ENCODE measurements at places on chromosomes 16 and 17. TPM values are rescaled to one million over a fixed set of nuclear protein-coding genes. Genes with fewer than 3 reads are reported as not detected.
A peak's percentile ranks its signal among the peaks of the same experiment; 100 is the strongest.

DNA sequence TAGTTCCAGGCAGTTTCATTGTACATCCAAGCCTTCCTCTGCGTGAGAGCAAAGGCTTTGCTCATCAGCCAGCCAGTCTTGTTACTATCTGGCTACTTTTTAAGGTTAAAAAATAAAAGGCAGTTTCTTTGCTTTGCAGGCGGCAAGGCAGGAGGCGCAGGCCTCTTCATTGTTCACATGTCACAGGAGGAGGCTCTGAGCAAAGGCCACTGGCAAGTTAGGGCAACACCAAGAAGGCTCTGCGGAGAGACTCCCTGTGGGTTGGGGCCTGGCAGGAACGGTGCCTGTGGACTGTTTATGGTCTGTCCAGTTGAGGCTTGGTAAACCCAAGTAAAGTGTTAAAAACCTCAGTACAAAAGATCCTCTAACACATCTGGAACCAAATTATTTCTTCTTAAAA, 3.9 kb upstream of the NT5C start:
- no peak for DNase-seq

GRCh38 chr17:77356690-77357201, 216.0 kb downstream of the SEC14L1 start:
- no peak for DNase-seq

DNA sequence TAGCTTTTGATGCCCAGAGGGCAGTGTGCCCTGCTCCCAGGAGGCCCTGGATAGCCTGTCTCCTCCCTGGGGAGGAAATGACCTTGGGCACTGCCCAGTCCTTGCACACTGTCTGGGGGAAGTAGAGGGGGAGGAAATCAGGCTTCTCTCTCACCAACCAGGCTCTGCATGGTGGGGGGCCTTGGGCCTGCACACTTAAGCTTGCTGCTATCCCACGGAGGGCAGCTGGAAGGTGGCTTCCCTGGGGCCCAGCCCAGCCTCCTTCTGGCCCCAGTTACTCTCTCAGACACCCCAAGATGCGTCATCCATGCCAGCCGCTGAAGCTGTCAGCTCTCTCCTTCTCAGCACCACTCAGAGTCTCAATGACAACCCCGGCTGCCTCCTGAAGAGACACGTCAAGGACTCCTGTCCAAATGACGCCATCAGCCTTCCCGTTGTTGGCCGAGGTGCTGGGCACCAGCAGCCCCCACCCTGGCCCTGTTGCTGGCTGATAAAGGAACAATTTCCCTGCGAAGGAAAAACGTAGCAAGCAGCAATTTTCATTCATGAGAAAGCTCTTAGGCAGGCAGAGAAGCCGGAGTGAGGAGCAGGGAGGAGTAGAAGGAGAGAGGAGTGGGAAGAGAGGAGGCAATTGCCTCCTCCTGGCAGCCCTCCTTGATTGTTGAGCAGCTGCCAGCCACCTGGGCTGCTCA, 95.5 kb downstream of the SDK2 start:
- no peak for DNase-seq

- DNase-seq, result peak; percentile 25
Measured at GRCh38 chr16:74626741-74627416, 20.0 kb upstream of the GLG1 start.

DNA sequence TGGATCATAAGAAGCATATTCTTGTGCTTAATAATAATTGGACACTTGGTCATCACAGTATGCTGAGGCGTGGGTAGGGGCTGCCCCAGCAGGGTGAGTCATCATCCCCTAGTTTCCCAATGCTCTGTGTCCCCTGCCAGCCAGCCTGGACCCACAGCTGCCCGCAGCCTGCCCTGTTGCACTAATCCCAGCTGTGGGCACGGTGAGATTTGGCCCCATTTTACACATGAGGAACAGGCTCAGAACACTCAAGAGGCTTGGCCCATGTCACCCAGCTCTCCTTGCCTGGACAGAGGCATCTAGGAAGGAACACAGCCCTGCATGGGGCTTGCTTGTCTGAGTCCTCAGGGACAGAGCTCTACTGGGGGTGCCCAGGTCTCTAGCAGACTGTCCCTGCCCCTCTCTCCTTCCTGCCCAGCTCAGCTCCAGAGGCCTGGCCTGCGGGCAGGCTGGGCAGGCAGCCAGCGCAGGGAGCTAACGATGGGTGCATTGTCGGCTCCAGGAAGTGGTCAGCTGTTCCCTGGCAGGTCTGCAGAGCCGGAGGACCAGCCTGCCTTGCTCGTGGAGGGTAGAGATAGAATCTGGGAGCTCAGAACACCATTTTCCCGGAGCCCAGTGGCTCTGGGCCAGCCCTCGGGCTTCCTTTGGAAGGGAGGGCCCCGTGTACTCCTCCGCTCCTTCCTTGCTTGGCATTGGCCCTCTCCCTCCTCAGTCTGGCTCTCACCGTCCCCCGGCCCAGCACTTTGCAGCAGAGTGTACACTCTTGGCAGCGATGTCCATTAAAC, 189.4 kb downstream of the RAB11FIP4 start:
- DNase-seq, result no peak

DNA sequence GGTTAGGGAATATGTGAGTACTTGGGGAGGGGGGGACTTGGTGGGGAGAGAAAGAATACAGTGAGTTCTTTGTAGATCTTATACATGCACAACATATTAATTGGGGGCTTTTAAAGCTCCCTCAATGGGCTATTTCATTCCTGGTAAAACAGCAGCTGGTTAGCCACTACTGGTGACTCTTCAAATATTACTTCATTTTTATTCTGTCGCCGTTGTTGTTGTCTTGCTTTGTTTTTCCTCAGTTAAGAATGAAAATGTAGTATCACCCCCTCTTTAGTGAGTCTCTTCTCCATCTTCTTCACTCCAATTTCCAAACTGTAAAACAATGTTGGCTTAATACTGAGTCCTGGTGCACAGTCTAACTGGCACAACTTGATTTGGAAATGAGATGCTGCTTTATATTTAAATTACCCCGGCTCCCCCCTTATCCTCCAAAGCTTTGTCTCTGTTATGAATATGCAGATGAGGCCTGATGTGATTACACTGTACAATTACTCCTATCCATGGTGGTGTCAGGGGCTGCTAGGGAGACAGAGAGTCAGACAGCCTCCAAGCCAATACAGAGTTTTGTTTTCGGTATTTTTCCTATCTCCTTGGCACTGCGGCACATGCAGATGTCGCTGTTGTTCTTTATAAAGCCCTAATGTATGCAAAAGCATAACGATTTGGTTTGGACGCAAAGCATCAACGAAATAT, 256.9 kb upstream of the PMFBP1 start:
- no peak for DNase-seq

- DNase-seq, result no peak
Measured at GRCh38 chr17:75679706-75680211, 12.6 kb downstream of the SAP30BP start.

GRCh38 chr16:85605051-85605911, 7.8 kb upstream of the GSE1 start:
- no peak for DNase-seq

DNA sequence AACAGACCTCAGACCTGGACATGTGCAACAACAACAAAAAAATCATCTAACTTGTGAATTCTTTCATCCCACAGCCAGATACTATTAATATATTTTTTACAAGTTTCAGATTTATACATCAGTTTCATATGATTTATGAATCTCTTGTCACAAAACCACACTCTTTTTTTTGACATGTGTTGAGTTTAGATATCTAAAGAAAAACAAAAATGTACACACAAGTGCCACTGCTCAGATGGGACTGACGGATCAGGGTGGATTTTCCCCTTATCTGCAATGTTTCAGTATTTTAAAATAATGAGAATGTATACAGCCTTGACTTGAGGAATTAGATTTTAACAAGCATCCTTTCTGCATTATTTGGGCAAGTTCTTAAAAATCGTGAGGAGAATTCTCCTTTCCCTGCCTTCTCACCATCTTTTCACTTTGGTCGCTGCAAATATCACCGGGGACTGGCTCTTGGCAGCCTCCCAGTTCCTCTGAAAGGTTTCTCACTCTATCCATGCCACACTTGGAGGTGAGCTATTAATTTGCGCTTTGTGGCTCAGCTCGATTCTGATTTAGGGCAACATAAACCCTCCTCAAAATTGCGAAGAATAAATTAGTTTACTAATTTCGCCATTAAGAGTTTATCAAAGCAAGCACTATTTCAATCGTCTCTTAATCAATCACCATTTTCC, 225.7 kb downstream of the XYLT1 start:
- DNase-seq, result no peak

- peak; percentile 57 for DNase-seq
Measured at GRCh38 chr16:1152651-1153259, at the start of gene CACNA1H. Gene CACNA1H, plus strand, starts transcription at chr16:1153106. Its CDS starts 632 bp downstream, at chr16:1153738.

GRCh38 chr17:34568953-34569352, 10.4 kb upstream of the TMEM132E start:
- no peak for DNase-seq

DNA sequence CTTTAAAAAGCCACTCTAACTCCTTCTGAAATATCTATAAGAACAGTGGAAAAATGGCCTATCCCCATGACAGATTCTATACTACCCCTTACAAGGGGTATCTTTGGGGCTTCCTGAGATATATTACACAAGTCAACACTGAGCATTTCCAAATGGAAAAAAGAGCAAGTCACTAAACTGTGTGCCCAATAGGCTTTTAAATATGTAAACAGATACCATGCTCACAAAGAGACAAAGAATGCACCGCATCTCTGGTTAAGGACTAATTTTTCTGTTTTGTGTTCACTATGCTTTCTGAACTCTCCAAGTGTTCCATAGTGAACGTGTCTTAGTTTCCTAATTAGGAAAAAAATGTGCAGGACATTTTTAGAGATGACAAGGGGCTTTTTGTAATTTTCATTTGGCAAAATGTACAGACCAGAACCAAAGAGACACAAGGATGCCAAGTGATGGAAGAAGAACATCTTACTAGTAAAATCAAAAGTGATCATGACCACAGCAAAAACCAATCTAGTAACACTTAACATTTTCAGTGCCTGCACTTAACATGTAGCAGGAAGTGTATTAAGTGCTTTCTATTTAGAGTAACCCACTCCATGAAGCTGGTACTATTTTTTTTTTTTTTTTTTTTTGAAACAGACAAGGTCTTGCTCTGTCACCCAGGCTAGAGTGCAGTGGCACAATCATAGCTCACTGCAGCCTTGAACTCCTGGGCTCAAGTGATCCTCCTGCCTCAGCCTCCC, 21.5 kb downstream of the MYH11 start:
- DNase-seq, result no peak

DNA sequence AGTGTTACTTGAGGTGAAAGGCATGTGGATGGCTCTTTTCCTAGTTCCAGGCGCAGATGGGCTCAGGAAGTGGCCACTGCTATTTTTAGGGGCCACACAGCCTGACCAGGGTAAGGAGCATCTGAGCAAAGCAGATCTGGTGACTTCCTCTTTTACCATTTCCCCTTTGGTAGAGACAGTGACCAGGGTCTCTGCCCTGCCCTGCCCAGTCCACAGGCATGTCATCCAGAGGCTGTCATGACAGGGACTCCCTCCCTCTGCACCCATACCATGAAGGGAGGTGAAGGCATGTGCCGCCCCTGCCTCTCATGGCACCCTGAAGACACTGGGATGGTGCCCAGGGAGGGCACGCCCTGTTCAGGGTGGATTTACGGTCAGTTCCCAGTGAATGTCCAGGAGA, 2.2 kb downstream of the PLA2G15 start:
- DNase-seq, result no peak

DNA sequence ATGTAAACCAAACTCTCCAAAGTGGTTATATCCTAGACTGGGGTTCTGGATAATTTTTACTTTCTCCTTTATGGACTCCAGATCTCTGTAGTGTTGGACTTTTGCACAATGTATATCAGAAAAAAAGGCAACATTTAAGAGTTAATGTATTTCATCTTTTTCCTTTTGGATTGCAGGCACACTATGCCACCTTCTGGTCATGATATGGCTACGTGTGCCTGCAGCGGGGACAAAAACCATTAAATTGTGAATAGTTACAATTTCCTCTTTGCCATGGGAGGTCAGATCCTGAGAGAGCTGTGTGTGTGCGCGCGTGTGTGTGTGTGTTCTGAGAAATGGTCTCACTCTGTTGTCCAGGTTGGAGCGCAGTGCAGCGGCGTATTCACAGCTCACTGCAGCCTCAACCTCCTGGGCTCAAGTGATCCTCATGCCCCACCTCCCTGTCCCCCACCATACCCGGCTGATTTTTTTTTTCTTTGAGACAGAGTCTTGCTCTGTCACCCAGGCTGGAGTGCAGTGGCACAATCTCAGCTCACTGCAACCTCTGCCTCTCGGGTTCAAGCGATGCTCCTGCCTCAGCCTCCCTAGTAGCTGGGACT, 4.3 kb upstream of the SGF29 start:
- DNase-seq, result no peak

DNA sequence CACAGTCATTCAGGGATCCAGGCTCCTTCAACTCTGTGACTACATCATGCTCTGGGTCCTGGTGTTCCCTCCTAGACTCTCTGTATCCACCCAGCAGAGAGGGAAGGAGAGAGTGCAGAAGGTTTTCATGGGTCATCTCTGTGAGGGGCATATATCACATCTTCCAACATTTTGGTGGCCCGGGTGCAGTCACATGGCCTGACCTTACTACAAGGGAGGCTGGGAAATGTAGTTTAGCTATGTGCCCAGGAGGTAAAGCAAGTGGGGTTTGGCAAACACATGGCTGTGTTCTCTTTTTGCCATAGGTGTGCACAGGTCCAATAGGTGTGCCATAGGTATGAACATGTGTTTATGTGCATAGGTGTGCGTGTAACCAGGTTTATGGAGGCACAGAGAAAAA, 222.2 kb upstream of the EEF2KMT start:
- DNase-seq, result no peak

GRCh38 chr17:55062921-55063320, 94.4 kb downstream of the STXBP4 start:
- no peak for DNase-seq

GRCh38 chr17:28466521-28467048, 6.9 kb upstream of the SLC13A2 start:
- DNase-seq, result no peak

- DNase-seq, result no peak
Measured at GRCh38 chr16:58809213-58809612, 75.1 kb upstream of the GOT2 start.

- DNase-seq, result no peak
Measured at GRCh38 chr17:70374496-70374895, 205.2 kb downstream of the KCNJ2 start.

The ASIC2 gene
- not detected for total RNA-seq

The ZNF276 gene
- total RNA-seq, result 31.1 TPM

The ODAD4 gene
- 0.72 TPM for total RNA-seq

The KRT40 gene
- not detected for total RNA-seq

The SLC6A2 gene
- total RNA-seq, result not detected

The APRT gene
- total RNA-seq, result 116 TPM

The TMC7 gene
- total RNA-seq, result not detected

The CHP2 gene
- total RNA-seq, result not detected

The CCT6B gene
- 2.8 TPM for total RNA-seq

The CLEC19A gene
- total RNA-seq, result not detected

The PRKAR1A gene
- 245 TPM for total RNA-seq
